ENCODE measurements at places on chromosomes 4 and X.

DNA sequence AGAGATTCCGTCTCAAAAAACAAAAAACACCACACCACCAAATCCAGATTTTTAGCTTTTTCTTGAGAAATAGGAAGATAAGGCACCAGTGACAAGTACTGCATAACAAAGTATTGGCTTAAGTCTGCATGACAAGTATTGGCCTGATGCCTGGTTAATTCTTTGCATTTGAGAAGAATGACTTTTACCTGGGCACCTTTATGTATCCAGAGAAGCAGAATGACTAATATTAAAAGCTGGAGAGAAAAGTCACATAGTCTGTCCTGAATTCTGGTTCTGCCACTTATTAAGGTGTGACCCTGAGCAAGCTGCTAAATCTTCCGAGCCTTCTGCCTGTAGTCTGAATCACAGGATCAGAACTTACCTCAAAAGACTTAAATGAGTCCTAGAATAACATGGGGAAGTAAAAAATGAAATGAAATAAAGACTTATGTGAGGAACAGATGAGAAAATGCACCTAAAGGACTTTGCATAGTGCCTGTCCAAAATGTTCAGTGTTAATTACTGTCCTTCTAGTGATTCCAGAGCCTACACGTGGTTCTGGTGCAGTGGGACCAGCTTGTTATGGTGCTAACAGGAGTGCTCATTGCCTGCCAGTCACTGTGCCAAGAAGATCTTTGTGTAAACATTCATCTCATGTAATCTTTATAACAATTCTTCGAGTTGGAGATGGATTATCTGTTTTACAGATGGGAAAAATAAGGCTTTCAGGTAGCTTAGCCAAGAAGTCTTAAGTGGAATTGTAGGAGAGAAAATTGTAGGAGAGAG, 31.6 kb downstream of the UGDH start:
- DNase-seq: no peak

GRCh38 chr4:1945912-1946311, 62.9 kb downstream of the NELFA start:
- DNase-seq: no peak

DNA sequence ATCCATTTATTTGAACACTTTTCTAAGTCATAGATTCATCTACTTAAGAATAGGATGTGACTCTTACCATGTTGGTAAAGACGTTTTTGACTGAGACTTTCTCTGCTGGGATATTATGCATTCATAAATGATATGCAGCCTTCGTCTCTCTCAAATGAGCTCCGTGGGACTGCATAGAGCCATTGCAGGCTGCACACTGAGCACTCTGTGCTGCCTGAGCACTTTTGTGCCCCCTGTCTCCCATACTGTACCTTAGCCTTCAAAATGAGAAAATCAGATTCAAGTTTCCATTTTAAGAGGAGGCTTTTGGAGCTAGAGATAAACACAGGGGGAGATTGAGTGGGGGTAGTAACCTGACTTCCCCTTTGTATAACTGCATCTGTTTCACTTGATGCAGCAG, 433.6 kb downstream of the ZIC3 start:
- DNase-seq: no peak

DNA sequence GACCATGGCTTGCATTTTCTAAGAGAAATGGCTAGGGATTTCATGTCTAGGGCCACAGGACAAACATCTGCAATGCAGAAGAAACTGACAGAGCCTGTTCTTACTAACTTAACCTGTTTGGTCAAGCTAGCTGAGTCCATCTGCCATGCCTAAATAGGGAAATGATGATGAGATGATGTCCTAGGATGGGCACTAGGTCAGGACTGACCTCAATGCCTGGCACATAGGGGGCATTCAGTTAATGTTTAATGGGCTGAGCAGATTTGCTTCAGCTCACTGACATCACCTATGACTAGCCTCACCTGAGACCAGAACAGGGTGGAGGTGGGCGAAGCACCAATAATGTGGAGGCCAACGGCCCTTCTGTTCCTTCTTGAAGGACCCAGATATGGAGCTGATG, 174.2 kb upstream of the SCML1 start:
- no peak for DNase-seq

DNA sequence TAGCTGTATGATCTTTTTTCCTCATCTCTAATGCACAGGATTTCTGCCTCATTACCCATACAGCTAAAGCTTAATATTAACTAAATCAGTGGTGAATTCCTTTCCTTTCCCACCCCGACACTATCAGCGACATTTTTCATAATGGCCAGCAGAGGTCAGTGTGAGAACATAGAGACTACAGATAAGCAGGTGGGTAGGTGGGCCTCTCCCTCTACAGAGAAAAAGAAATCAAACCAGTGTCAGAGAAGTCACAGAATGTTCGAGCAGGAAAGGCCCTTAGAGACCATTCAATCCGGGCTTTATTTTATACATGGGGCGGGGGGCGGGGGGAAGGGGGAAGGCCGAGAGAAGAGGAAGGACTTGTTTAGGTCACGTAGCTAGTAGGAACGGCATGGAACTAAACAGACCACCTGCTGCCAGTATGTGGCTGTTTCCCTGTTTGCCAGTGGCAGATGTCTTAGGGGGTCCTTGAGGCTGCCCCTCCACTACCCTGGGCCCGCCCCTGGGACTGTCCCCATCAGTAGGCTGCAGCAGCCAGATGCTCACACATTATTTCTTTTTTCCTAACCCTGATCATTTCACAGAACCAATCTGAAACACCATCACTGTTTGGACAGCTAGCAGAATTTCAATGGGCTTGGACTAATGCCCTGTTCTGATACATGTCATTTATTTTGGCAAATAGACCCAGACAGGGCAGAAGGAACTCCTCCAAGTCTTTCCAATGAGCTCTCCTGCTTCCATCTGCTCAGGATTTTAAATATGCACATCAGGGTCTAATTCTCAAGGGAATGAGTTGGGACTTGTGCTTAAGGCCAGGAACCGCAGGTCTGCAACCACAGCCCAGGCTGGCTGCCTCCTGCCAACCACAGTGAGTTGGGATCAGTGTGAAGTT, 133.4 kb downstream of the ATG4A start:
- no peak for DNase-seq

- DNase-seq: no peak
These were observed 43.8 kb upstream of the UBQLN2 start for GRCh38 chrX:56519642-56520041.

- DNase-seq: no peak
These were observed 58.4 kb downstream of the AMELX start for GRCh38 chrX:11351375-11352295.

GRCh38 chr4:61277785-61278760, 77.9 kb downstream of the ADGRL3 start:
- DNase-seq: no peak

- no peak for DNase-seq
These were observed 694.4 kb upstream of the FAM241A start for GRCh38 chr4:111450867-111451266.

DNA sequence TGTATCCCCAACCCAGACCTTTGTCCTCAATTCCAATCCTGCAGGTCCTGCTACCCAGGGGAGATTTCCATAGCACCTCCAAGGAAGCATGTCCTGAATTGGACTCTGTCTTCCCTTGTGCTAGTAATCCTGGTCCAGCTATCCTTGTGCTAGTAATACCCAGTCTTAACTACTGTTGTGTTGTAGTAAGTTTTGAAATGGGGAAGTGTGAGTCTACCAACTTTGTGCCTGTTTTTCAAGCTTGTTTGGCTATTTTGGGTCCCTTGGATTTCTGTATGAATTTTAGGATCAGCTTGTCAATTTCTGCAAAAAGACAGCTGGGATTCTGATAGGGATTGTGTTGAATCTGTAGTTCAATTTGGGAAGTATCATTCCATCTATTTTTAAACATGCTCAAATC, 51.4 kb downstream of the CD99L2 start:
- DNase-seq: no peak

DNA sequence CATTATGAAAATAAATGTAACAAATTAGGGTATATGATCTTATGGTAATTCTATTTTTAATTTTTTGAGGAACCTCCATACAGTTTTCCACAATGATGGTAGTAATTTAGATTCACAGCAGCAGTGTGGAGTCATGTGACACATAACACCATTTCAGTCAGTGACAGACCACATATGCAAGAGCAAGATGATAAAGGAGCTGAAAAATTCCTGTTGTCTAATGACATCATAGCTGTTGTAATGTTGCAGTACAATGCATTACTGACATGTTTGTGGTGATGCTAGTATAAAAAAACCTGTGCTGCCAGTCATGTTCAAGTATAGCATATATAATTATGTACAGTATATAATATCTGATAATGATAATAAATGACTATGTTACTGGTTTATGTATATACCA, 28.5 kb downstream of the EMCN start:
- no peak for DNase-seq

GRCh38 chr4:176789955-176790354, 2.8 kb downstream of the VEGFC start:
- DNase-seq: no peak

Measured in activated CD8-positive, alpha-beta T cell treated with anti-CD3 and anti-CD28 coated beads, Interleukin-2, amount 10 ng/mL, durations not matched to agents 7 days and 5 days (primary cell).